ENCODE measurements at places on chromosomes 4 and X.

GRCh38 chr4:4549534-4549933 lies 7.7 kb upstream of the STX18 start:
- DNase-seq = no peak

DNA sequence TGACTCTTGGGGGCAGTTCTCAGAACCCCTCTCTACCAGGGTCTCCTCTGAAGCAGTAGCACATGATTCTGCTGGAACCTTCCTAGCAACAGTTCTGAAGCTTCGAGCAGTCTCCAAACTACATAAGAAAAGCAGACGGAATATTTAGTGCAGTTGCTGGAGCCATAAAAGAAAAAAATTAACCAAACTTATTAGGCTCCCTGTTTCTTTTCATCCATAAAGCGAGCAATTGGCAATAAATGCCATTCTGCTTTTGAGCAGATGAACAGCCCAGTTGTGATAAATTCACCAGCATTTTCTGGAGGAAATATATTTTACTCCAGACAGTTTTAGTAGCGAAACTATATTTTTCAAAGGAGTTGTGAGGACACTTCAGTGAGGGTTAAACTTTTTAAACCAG lies 250.1 kb upstream of the BOD1L1 start:
- DNase-seq = no peak

DNA sequence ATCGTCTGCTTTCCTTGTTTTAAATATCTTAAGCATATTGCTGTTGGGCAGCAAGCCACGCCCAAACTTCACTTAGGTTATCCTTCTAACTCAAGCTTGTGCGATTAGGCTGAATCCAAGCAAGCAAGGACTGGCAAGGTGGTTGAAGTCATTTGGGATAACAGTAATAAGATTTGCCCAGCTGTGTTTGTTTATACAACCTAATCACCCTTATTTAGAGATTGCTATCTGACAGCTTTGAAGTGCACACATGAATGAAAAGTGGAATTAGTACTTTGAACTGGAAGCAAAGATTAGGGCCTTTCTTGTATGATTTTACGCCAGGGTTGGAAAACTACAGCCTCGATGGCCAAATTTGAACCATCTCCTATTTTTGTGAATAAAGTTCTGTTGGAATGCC lies 182.1 kb downstream of the ASB9 start:
- no peak for DNase-seq

DNA sequence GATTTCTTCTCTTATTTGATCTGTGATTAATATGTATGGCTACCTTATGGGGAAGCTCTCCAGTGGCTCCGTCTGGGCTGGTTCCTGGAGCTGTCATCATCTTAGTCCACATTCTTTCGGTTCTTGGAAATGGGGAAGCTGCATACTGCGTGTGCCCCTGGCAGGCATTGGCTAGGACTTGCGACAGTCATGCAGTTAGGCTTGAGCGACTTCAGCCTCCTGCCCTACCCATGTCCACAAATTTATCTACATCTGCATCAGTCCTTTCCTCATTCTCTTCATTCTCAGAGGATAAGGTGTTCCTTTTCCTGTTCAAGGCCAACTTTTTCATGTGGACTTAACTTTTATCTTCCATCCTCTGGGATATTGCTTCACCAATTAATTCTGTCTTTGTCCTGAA lies 214.2 kb downstream of the RELL1 start:
- no peak for DNase-seq

- DNase-seq = no peak
Observed at GRCh38 chr4:185721190-185722028, 90.6 kb downstream of the SORBS2 start.

- DNase-seq = no peak
Observed at GRCh38 chrX:145524931-145525330, 277.6 kb downstream of the SPANXN1 start.

DNA sequence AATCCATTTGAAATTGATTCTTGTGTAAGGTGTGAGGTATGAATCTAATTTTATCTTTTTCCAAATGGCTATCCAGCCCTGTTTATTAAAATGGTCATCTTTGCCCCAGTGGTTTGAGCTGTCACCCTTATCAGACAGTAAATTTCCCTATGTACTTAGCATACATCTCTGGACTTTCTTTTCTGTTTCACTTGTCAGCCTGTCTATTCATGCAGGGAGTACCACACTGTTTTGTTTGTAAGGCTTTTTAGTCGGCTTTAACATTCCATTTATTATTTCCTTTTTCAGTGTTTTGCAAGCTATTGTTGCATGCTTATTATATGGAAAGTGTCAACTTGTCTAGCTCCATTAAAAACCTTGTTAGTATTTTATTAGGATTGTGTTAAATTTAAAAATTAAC lies 155.8 kb downstream of the STAG2 start:
- no peak for DNase-seq

DNA sequence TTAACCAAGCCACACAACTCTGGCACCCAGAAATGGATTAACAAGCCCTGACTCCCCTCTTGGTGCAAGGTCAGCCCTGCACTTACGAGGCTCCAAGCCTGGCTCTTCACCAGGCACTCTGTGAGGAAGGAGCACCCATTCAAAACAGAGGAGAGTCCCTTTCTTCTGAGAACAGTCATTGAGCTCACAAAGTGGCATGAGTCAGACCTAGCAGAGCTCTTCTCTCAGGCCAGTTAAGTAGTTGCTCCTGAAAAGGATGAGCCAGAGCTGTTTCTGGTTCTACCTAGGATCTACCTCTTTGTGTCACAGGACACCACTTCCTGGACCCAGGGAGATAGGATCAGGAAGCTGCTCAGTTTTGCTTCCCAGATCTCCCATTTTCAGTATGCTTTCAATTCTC lies 48.2 kb downstream of the EVC2 start:
- no peak for DNase-seq

- no peak for DNase-seq
Observed at GRCh38 chr4:159273141-159273438, 170.2 kb downstream of the RAPGEF2 start.

DNA sequence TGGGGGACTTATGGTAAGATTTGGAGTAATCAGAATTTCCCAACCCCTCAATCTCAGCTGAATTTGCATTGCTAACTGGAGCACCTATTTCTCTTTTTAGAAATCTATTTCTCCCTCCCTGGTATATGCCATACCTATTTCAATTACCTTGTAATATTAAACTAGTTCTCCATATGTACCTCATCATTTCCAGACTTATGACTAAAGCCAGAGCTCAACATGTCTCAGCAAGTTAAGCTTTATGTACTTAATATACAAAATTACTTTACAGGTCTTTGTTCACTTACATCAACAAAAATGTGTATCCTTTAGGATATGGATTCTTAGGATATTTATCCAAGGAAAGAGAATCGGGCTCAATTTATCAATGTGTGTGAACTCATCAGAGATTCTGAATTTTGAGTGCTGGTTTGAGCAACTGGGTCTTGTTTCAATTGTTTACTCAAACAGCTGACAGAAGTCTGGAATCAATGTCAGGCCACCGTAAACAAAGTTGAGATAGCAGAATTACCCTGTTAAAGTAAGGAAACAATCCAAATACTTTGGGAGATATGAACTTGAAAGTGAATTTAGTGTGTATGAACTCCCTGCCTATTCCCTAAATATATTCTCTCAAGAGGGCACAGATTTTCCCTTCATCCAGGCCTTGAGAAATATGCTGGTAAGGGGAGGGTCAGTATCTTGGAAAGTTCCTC lies 199.6 kb downstream of the VEGFC start:
- no peak for DNase-seq

DNA sequence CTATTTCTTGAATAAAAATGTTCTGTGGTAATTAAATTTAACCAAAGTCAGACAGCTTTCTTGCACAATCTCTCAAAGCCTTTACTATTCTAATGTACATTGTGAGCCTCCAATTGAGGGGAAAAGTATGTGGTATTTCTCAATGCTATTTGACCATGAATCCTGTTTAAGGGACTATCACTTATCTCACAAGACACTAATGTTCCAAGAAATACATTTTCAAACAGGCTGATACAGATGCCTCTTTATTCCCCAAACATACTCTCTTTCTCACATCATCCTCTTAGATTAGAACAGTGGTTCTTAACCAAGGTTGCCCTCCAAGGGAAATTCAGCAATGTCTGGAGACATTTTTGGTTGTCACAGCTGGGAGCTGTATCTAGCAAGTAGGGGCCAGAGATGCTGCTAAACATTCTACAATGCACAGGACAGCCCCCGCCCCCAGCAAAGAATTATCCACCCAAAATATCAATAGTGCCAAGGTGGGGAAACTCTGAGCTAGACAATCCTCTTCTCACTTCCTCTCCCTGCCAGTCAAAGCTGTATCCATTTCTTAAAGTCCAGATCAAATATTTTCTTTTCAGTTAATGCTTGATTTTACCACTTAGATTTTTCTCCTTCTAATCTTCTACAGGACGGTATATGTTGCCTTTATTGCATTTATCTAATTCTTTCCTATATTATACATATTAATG lies 129.2 kb upstream of the TRIM2 start:
- no peak for DNase-seq

DNA sequence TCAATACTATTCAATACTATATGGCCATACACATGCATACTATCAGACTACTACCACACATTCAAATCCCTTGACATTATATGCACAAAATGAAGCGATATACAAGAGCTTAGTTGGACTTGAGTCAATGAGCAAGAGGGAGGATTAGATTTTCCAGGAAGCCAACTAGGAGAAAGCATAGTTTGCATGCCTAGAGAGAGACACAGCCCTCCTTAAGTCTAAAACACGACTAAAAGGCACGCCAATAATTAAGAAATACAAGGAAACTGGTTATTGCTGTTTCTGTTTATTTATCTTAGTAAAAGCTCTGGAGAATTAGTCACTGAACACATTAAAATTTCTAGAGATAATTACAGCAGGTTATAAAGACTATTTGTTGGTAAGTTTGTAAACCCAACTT lies 21.8 kb downstream of the MBNL3 start:
- no peak for DNase-seq

DNA sequence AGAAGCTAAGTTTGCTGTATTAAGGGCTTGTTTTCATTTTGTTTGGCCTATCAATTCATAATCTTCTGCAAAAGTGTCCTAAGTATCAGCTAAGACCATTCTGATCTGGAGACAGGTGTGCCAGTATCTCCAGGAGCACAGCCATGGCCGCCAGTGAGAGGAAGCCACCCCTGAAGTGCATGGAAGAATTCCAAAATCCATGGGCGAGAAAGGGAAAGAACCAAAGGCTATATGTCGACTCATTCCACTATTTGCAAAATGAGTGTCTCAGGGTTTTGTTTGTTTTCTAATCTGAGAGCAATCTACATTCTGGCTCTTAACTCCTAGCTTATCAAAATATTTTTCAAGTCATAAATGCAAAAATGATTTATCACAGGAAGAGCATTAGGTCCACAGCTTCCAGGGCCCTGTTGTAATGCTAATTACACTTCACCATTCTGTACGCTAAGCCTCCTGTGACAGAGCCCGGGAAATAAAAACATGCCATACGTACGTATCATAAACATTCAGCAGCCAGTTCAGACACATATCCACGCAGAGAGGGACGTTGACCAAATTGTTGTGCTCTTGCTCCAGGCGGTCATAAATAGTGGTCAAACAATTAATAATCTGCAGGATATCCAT lies 137.3 kb upstream of the FTHL17 start:
- no peak for DNase-seq

DNA sequence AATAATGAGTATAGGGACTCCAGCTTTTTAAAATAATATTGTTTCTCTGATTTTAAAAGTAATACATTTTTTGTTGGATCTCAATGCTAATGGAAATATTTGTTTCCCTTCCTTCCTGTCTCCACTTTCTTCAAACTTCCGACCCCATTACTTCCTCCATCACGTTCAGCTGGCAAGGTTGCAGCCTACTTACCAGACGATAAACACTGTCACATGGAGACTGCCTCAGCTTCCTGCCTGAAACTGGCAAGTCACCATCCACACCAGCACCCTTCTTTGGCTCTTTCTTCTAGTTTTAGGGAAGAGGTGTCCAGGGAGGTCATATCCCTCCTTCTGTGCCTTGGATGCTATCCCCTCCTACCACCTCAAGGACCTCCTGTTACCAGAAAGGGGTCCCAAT lies 3.4 kb upstream of the INTU start:
- no peak for DNase-seq

DNA sequence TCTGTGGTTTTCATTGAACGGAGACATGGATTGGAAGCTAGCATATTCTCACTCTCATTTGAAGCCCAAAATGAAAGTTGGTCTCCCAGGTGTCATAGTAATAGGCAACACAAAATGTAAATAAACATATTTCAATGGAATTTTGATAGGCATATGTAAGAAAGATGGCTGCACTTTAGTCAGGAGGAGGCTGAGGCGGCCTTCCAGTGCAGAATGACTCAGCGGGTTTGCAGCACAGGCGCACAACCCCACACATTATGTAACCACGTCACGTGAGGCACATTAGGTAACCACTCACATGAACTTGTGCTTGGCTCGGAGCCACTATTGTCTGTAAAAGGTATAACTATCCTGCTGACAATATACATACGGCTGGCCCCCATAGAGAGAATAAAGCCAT lies 381.7 kb downstream of the GPAT3 start:
- peak; percentile 53 for DNase-seq

- DNase-seq = no peak
Observed at GRCh38 chrX:128862557-128862956, 660.7 kb downstream of the SMARCA1 start.

- DNase-seq = peak; percentile 20
Observed at GRCh38 chrX:118562582-118563164, 67.1 kb downstream of the DOCK11 start.

- DNase-seq = peak; percentile 29
Observed at GRCh38 chr4:20684852-20685763, 15.2 kb upstream of the PACRGL start.

DNA sequence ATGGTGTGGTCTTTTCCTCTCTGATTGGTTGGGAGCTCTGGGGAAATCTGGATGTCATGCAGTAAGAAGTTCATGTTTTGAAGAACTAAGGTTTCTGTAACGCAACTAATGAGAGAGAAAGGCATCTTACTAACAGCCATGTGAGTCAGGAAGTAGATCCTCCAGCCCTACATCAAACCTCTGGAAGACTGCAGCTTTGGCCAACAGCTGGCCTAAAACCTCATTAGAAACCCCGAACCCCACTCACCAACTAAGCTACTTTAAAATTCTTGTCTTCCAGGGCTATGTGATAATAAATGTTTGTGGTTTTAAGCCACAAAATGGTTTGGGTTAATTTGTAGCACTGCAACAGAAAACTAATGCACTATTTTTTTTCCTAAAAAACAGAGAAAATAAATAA lies 549.0 kb upstream of the GRID2 start:
- DNase-seq = no peak
